ENCODE measurements at places on chromosomes 1 and 21. TPM values are rescaled to one million over a fixed set of nuclear protein-coding genes. Genes with fewer than 3 reads are reported as not detected.

The KCNC4 gene
- 8.6 TPM for total RNA-seq

DNA sequence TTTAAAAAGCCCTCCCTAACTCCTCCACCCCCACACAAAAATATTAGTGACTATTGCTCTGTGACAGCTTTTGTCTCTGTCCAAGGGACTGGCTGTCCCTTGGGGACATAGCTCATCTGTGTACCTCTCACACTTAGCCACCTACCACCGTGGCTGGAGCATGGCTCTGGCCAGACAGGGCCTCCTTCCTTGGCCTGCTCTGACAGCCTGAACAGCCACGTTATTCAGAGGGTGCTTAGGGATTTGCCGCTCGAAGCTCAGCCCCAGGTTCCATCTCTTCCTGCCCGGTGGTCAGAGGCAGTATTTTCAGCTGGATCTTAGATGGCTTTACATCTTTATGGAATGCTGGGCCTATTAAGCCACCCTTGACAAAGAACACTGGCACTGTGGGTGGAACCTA, 6.1 kb upstream of the CELSR2 start:
- H3K36me3 ChIP-seq = peaks cover 11% of the 10 kb centered on the region
- H3K4me1 ChIP-seq = peaks cover 36% of the 10 kb centered on the region
- H3K4me3 ChIP-seq = no peak overlapping the region
- H3K27me3 ChIP-seq = no peaks in the 10 kb centered on the region

DNA sequence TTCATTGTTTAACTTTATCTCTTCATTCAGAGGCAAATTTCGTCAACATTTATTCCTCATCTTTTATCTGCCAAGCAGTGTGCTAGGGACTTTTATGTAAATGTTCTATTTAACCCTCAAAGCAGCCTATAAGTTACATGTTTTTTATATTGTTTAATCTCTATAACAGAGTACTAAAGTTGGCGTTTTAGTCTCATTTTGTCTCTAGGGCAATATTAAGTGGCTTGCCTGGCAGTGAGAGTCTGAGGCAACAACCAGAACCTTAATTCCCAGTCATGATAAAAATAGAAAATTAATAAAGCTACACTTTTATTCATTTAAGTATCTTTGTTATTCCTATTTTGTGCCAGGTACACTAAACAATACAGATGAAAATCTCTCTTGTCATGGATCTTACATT, 994.3 kb upstream of the ADGRL2 start:
- no peak for DNase-seq
- no peaks in the 10 kb centered on the region for H3K36me3 ChIP-seq
- H3K27ac ChIP-seq = no peak overlapping the region
- no peak overlapping the region for H3K4me3 ChIP-seq
- no peaks in the 10 kb centered on the region for H3K4me1 ChIP-seq

GRCh38 chr1:121517586-121518230, 332.9 kb downstream of the SRGAP2C start:
- no peak overlapping the region for H3K27ac ChIP-seq
- peaks cover 11% of the 10 kb centered on the region for H3K4me1 ChIP-seq
- no peak overlapping the region for H3K4me3 ChIP-seq
- no peak for DNase-seq

GRCh38 chr1:52153898-52154297, 12.0 kb downstream of the ZFYVE9 start:
- H3K36me3 ChIP-seq = no peaks in the 10 kb centered on the region
- H3K27me3 ChIP-seq = no peaks in the 10 kb centered on the region
- no peak for DNase-seq
- H3K27ac ChIP-seq = no peak overlapping the region
- H3K4me1 ChIP-seq = peaks cover under 1% of the 10 kb centered on the region
- no peak overlapping the region for H3K4me3 ChIP-seq

DNA sequence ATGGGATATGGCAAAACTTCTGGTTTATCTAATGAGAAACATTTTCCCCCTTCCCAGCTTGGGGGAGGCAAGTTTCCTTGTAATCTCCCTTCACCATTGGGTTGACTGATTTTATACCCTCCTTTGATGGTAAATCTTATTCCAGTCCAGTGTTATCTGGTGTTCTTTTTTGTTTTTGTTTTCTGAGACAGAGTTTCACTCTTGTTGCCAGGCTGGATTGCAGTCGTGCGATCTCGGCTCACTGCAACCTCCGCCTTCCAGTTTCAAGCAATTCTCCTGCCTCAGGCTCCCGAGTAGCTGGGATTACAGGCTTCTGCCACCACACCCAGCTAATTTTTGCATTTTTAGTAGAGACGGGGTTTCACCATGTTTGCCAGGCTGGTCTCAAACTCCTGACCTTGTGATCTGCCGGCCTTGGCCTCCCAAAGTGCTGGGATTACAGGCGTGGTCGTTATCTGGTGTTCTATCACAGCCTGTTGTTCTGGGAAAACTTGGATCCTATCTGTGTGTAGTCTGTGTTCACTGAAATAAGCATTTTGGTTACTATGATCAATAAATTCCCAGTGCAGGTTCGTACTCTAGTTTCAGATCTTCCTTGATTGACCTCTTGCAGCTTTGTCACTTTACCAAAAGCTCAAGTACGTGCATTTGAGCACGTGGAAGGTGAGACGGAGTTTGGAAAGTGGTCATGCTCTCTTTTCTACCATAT, 281.1 kb downstream of the NCAM2 start:
- H3K4me1 ChIP-seq = no peaks in the 10 kb centered on the region
- H3K27ac ChIP-seq = no peak overlapping the region
- no peaks in the 10 kb centered on the region for H3K27me3 ChIP-seq
- no peak for DNase-seq

- H3K36me3 ChIP-seq = no peaks in the 10 kb centered on the region
- no peak for DNase-seq
- H3K4me1 ChIP-seq = no peaks in the 10 kb centered on the region
- H3K27me3 ChIP-seq = no peaks in the 10 kb centered on the region
- H3K4me3 ChIP-seq = no peak overlapping the region
- H3K27ac ChIP-seq = no peak overlapping the region
Measured at GRCh38 chr1:65759516-65759915, 33.2 kb upstream of the PDE4B start.

DNA sequence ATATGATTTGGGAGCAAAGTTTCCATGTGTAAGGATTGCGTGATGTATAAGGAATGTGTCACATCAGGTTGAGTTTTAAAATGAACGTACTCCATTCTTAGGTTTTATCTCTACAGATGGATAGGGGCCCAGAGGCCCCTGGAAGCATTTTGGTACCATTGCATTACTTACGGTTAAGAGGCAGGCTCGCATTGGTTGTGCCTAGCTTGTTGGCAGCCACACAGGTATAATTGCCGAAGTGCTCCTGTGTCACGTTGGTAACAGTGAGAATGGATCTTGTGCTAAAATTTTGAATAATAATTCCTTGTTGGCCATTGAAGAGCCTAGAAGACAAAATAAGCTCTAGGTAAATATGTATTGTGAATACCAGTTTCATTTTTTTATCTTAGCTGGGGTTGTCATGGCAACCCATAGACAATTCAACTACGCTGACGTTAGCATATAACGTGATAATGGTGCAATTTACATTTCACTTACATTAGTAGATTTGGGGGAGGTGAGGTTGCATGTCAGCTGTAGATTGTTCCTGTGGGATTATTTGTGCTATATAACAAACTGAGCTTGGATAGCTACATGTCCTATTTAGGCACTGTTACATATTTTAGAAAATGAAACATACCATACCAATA, 511.9 kb upstream of the ZRANB2 start:
- no peak overlapping the region for H3K27ac ChIP-seq
- no peak for DNase-seq
- H3K27me3 ChIP-seq = no peaks in the 10 kb centered on the region
- H3K36me3 ChIP-seq = no peaks in the 10 kb centered on the region
- H3K4me1 ChIP-seq = no peaks in the 10 kb centered on the region

The LCE1D gene
- not detected for total RNA-seq

GRCh38 chr1:231720652-231721325, 94.2 kb downstream of the DISC1 start:
- H3K4me1 ChIP-seq = peaks cover 10% of the 10 kb centered on the region
- H3K27me3 ChIP-seq = no peaks in the 10 kb centered on the region
- H3K36me3 ChIP-seq = no peaks in the 10 kb centered on the region
- H3K27ac ChIP-seq = no peak overlapping the region
- H3K4me3 ChIP-seq = no peak overlapping the region

- H3K27me3 ChIP-seq = peaks cover 44% of the 10 kb centered on the region
- DNase-seq = no peak
- H3K4me1 ChIP-seq = no peaks in the 10 kb centered on the region
Measured at GRCh38 chr1:14627608-14628489, 29.4 kb downstream of the KAZN start.

DNA sequence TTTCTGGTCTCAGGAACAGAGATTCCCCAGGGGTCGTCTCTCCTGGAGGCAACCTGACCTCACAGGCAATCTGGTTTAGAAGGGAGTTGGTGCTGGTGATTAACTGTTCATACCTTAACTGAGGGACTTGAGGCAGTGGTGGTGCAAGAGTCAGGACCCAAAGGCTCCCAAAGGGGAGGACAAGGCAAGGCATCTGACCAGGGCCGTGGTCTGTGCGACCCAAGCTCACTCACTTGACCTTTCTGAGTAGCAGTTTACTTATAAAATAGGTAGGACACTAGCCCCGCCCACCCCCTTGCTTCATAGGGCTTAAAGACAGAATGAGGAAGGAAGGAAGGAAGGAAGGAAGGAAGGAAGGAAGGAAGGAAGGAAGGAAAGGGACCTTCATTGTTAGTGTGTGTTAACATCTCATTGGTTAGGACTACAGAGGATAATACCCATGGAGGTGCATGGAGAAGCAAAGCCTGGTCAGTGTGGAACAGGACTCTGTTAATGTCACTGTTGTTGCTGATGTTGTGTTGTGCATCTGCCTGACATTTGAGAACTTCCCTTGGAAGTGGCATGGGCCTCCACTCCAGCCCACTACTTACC, 4.6 kb upstream of the KCNA2 start:
- H3K4me3 ChIP-seq = no peak overlapping the region
- DNase-seq = no peak
- H3K27me3 ChIP-seq = peaks cover 61% of the 10 kb centered on the region
- H3K36me3 ChIP-seq = no peaks in the 10 kb centered on the region

GRCh38 chr1:96104506-96104905, 617.1 kb upstream of the PTBP2 start:
- no peak overlapping the region for H3K4me3 ChIP-seq
- peaks cover 4% of the 10 kb centered on the region for H3K27me3 ChIP-seq
- H3K36me3 ChIP-seq = no peaks in the 10 kb centered on the region
- H3K4me1 ChIP-seq = no peaks in the 10 kb centered on the region
- no peak overlapping the region for H3K27ac ChIP-seq

DNA sequence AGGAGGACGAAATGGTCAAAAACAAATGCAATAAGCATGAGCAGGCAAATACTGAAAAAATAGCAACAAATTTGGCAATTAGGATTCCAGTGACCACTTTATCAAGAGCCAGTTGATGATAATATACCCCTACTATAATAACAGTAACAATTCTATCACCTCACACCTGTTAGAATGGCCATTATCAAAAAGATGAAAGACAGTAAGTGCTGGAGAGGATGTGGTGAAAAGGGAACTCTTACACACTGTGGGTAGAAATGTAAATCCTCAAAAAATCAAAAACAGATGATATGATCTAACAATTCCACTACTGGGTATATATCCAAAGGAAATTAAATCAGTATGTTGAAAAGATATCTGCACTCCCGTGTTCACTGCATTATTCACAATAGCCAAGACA, 114.3 kb upstream of the GFI1 start:
- H3K4me1 ChIP-seq = no peaks in the 10 kb centered on the region
- H3K27me3 ChIP-seq = no peaks in the 10 kb centered on the region
- H3K27ac ChIP-seq = no peak overlapping the region
- DNase-seq = no peak

Measured in PC-9 (cell line).